ENCODE measurements at places on chromosomes 4 and X.

GRCh38 chrX:118216087-118216486 lies 99.5 kb upstream of the KLHL13 start:
- DNase-seq, result no peak

GRCh38 chr4:156217236-156217635 lies 263.6 kb upstream of the CTSO start:
- DNase-seq, result no peak

GRCh38 chrX:12681047-12681446 lies 110.2 kb upstream of the PRPS2 start:
- DNase-seq, result no peak

- no peak for DNase-seq
Observed at GRCh38 chr4:23920716-23921446, 31.0 kb upstream of the PPARGC1A start.

DNA sequence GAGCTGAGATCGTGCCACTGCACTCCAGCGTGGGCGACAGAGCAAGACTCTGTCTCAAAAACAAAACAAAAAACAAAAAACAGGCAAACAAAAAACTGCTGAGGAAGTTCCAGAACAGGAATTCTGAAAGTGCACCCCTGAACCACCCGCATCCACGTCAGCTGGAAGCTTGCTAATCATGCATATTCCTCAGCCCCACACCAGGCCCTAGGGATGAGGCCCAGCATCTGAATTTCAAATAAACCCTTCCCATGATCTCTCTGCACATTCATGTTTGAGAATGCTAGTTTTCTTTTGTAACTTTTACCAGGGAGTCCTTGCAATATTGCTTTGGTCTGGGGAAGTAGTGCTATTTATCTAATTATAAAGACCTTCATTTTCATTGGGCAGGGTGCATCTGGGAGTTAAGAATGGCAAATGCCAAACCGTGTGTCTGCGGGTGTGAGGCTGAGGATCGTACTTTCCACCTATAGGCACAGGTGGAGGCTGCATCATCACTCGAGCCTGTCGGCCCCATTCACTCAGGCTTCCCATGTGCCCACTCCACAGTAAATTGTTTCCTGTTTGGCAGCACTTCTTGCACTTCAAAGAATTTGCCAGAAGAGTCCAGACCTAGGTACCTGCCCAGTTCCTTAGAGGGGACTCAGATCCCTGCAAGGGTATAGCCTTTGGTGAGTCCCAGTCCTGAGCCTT lies 23.6 kb downstream of the CCKAR start:
- DNase-seq, result no peak

- DNase-seq, result no peak
Observed at GRCh38 chrX:109441266-109441665, 40.6 kb downstream of the GUCY2F start.

GRCh38 chr4:152885185-152885584 lies 50.9 kb upstream of the FHDC1 start:
- DNase-seq, result no peak

- peak; percentile 65 for DNase-seq
Observed at GRCh38 chrX:2974961-2975360, 31.4 kb upstream of the ARSH start.

- DNase-seq, result peak; percentile 34
Observed at GRCh38 chrX:47247206-47247998, 14.6 kb downstream of the USP11 start.

DNA sequence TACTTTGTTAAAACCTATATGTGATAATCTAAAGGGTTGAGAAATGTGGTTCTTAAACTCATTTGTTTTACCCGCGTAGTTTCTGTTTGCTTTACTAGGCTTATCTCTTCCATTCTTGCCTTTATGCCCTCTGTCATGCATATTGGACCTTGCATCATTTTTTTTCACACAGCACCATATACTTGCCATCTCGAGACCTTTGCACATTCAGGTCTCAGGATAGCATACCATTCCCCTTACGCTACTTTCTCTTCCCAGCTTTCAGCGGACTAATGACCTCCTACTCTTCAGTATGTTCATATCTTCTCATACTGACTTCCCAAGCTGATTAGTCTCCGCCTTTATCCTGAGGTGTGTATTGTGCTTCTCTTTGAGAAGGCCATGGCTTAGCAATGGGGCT lies 40.5 kb downstream of the USP38 start:
- no peak for DNase-seq

DNA sequence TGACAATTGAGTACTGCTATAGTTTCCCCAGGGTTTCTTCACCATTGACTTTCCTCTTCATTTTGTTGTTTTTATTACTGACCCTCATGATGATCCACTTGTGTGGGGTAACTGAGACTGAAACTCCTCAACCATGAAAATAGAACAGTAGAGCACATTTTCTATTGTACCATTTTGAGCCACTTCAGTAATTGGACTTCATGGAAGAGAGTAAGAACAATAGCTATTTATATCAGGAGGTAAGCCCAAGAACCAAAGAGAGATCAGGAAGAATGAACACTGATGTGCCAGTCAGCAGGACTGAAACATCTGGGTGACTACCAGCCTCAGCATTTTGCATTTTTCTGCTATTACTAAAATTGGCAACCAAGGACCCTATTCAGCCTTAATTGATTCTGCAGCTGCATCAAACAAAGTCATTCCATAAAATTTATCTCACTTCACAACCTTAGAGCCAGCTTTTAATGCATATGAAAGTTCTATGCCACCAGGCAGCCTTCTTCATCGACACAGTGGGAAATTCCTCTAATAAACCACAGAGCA lies 151.4 kb downstream of the BANK1 start:
- DNase-seq, result no peak

DNA sequence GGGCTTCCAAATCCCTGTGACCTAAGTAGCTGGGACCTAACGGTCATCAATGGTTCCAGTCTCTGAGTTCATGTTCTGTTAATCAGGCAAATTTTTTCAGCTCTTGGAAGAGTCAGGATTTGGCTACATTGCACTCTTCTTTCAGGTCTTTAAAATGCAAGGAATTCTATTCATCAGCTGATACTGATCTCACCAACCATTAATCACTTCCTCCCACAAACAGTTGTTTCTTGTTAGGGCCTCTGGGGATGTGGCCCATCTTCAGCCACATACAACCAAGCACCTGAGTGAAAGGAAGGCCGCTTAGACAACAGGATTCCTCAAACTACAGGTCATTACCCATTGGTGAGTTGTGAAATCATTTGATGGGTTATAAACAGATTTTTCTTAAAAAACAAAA lies 71.7 kb downstream of the FANCB start:
- peak; percentile 9 for DNase-seq

- DNase-seq, result no peak
Observed at GRCh38 chr4:174672276-174672675, 150.0 kb upstream of the HPGD start.

DNA sequence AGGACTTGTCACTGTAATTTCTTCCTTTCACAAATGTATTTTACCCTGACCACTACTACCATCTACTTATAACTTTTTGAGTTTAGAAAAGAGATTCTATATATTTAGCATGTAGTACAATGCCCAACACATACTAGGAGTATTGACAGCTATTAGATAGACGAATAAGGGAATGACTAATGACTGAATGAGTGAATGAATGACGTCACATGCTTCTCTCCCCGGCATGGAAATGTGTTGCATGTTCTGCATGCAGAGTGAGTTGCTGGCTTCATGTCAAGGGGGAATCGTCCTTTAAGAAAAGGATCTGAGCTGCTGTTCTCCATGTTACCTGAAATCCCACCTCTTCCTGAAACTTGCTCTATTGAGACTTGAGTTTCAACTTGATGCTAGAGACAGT lies 87.4 kb upstream of the AMELX start:
- DNase-seq, result no peak

GRCh38 chr4:74544655-74545361 lies 99.9 kb downstream of the AREG start:
- DNase-seq, result no peak

DNA sequence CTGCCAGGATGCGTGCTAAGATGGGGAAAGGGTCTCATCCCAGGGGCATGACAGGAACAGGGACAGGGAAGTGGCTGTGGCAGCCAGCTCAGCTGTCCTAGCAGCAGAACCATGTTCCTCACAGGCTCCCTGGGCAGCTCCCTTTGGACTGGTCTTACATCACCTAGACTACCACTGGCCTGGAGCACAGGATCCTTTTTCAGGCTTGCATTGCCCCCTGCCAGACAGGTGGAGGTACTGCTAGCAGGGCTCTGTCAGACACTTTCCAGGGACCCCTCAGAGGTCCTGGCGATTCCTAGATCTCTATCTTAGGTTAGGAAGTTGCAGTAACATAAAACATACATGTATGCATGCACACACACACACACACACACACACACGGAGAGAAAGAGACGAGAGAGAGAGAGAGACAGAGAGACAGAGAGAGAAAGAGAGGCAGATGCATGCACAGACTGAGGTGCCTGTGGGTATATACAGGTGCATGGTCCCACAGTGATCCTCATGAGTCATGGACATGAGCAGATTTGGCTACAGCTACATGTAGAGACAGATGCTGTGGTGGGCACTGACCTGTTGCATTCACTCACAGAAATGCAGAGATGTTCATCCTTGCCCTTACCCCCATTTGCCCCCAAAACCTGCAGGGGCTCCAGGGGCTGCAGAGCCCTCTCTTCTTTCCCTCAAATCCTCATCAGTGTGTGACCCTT lies 63.6 kb downstream of the STARD8 start:
- DNase-seq, result peak; percentile 32

- DNase-seq, result peak; percentile 3
Observed at GRCh38 chrX:55057675-55058249, 17.1 kb upstream of the PAGE2B start.

GRCh38 chr4:88779431-88779830 lies 81.8 kb upstream of the NAP1L5 start:
- peak; percentile 90 for DNase-seq

DNA sequence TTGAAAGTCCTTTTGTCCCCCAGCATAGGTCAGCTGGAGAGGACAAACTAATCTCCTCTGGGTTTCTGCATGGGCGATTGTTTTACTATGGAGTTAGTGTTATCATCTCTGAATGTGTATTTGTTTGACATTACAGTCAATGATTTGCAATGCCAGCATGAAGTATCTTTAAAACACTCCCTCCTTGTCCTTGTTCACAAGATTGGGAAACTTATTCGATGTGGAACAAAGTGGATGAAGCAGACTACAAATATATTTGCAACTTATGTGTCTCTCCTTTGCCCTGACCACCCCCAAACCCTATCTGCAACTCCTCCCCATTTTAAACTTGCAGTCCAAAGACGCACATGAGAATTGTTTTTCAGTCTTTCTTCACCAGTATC lies 1.5 kb upstream of the PITX2 start:
- no peak for DNase-seq

- DNase-seq, result no peak
Observed at GRCh38 chrX:103170216-103170615, 44.7 kb upstream of the BEX4 start.

- DNase-seq, result no peak
Observed at GRCh38 chr4:91032725-91033445, 905.7 kb downstream of the CCSER1 start.

GRCh38 chr4:102817613-102818268 lies 9.6 kb downstream of the UBE2D3 start:
- DNase-seq, result no peak

- no peak for DNase-seq
Observed at GRCh38 chr4:180084561-180084960, 2158.6 kb upstream of the TENM3 start.

DNA sequence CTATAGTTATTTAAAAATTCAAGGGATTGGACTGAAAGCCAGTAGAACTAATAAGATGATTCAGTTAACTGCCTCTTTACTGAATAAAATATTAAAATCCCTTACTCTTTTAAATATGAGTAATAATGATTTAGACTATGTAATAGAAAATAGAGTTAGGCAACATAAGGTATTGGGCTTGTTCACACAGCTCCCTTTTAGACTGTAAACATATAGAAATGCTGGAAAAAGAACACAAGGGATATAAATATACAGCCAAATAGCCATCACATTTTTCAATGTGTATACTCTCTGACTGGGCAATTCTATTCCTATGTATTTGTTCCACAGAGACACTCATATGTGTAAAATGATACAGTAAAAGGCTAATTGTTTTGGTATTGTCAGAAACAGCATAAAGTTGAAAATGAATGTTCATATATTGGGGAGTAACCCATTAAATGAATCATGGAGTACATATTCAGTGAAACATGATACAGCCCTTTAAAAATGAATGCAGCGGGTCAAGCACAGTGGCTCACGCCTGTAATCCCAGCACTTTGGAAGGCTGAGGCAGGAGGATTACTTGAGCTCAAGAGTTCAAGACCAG lies 129.8 kb downstream of the TBC1D19 start:
- DNase-seq, result no peak

DNA sequence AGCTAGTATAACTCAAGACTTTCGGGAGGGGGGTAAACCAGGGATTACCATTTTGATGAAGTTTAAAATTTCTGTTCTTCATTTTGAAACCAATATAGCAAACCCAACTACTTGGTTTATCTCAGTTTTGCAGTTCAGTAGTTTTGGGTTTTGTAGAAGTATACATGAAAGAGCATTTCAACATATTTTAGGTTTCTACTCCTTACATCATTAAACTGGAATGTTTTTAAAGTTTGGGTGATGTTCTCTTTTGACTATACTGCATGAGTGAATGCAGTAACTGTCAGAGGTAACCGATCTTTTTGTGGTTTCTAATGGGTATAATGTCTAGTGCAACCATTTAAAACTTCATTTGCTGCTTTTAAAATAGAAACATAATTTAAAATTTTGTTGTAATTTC lies 248.3 kb upstream of the MAD2L1 start:
- no peak for DNase-seq
